ENCODE measurements at places on chromosomes 12 and 14. TPM values are rescaled to one million over a fixed set of nuclear protein-coding genes. Genes with fewer than 3 reads are reported as not detected.

- H3K4me3 ChIP-seq: no peak overlapping the region
- no peaks in the 10 kb centered on the region for H3K36me3 ChIP-seq
- no peak overlapping the region for H3K27ac ChIP-seq
- no peaks in the 10 kb centered on the region for H3K4me1 ChIP-seq
These were observed 109.5 kb downstream of the FOXG1 start for GRCh38 chr14:28875934-28876571.

DNA sequence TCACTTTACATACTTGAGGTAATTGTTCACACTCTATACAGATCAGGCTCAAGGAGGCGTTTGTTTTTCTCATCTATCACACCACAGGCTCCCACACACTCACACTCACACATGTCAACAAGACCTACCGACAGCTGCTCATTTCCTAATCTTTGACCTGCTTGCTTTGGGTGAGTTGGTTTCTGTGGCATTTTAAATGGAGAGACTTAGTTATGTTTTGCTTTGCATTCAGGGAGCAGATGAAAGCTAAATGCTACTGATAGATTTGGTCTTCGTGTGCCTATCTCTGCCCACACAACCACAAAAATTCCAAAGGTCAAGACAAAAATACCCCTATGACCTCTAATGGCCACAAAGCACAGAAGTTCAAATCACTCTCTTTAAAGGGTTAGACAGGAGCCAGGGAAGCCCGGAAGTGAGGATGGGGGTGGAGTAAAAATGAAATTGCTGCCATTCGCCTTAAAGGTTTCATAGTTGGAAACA is 203.5 kb upstream of the G2E3 start:
- no peaks in the 10 kb centered on the region for H3K4me1 ChIP-seq
- no peak overlapping the region for H3K4me3 ChIP-seq
- H3K27me3 ChIP-seq: no peaks in the 10 kb centered on the region
- DNase-seq: no peak

GRCh38 chr12:52988898-52989297 is 17.4 kb upstream of the EIF4B start:
- H3K4me3 ChIP-seq: no peak overlapping the region
- no peaks in the 10 kb centered on the region for H3K27me3 ChIP-seq
- DNase-seq: no peak
- no peaks in the 10 kb centered on the region for H3K36me3 ChIP-seq

DNA sequence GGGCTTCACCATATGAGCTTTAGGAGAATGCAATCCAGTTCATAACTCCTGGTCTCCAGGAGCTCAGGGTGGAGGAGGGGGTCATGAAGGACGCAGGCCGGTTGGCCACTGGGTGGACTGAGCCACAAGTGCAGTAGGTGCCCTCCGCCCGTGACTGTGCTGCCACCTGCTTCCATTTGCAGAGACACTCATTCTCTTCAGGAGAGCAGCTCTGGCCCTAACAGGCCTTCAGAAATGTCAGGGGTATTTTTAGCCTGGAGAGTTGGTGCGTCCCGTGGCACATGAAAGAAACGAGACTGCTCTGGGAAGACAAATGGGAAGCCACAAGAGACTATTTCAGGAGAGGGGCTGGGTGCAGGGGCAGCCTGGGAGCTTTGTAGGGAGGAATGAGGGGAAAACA is 74.6 kb upstream of the MYL2 start:
- no peak overlapping the region for H3K4me3 ChIP-seq
- no peak for DNase-seq
- no peak overlapping the region for H3K27ac ChIP-seq
- no peaks in the 10 kb centered on the region for H3K36me3 ChIP-seq
- no peaks in the 10 kb centered on the region for H3K4me1 ChIP-seq
- no peaks in the 10 kb centered on the region for H3K27me3 ChIP-seq

DNA sequence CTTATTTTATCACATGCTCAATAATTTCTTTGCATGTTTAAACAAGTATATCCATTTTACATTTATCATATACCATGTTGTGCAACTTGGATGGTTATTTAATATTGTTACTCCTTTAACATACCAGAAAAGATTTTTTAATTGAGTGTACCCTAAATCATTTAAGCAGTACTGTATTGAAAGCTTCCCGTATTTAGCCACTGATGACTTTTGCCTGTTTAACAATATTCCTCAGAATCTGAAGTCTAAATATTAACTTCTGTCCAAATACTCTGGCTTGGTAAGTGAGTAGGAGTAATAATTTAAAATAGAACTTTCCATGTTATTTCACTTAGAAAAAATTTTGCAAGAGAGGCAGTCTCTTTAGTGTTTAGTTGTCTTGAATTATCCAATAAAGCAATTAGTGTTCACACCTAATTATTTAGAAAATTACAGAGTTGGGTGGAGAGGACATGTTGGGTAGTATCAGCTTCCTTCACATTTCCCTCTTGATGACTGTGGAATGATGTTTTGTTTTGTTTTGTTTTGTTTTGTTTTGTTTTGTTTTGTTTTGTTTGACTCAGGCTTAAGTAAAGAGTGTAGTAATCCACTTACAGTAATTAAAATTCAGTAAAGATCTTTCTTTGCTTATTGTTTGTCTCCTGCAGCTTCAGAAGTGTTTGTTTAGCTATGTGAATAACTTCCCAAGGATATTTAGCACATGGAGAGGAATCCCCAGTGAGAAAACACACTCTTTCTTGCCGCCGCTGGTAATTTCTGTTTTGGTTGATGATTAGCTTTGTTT is 59.5 kb downstream of the DAAM1 start:
- H3K27me3 ChIP-seq: no peaks in the 10 kb centered on the region
- no peaks in the 10 kb centered on the region for H3K4me1 ChIP-seq
- H3K27ac ChIP-seq: peak overlapping the region; percentile 5
- H3K36me3 ChIP-seq: no peaks in the 10 kb centered on the region

The TMEM119 gene
- 102 TPM for total RNA-seq

The ADAMTS20 gene
- not detected for total RNA-seq

The ASB2 gene
- 11.8 TPM for total RNA-seq

The SERPINA9 gene
- total RNA-seq: not detected

The HCAR1 gene
- total RNA-seq: 3.3 TPM

The FOS gene
- total RNA-seq: 29.2 TPM

All from uterus (tissue), 4 donors.